Activated CD4-positive, alpha-beta T cell treated with anti-CD3 and anti-CD28 coated beads, Interleukin-2, amount 10 ng/mL, durations not matched to agents 24 days and 14 days (primary cell): ENCODE measurements at places on chromosomes 1 and 21. TPM values are rescaled to one million over a fixed set of nuclear protein-coding genes. Genes with fewer than 3 reads are reported as not detected.

GRCh38 chr21:44083631-44084291, 23.4 kb upstream of the PWP2 start:
- peak; percentile 90 for DNase-seq
- peak overlapping the region; percentile 97 for H3K27ac ChIP-seq
- peak overlapping the region; percentile 76 for H3K4me3 ChIP-seq
- no peaks in the 10 kb centered on the region for H3K27me3 ChIP-seq
- H3K4me1 ChIP-seq = peaks cover 80% of the 10 kb centered on the region

DNA sequence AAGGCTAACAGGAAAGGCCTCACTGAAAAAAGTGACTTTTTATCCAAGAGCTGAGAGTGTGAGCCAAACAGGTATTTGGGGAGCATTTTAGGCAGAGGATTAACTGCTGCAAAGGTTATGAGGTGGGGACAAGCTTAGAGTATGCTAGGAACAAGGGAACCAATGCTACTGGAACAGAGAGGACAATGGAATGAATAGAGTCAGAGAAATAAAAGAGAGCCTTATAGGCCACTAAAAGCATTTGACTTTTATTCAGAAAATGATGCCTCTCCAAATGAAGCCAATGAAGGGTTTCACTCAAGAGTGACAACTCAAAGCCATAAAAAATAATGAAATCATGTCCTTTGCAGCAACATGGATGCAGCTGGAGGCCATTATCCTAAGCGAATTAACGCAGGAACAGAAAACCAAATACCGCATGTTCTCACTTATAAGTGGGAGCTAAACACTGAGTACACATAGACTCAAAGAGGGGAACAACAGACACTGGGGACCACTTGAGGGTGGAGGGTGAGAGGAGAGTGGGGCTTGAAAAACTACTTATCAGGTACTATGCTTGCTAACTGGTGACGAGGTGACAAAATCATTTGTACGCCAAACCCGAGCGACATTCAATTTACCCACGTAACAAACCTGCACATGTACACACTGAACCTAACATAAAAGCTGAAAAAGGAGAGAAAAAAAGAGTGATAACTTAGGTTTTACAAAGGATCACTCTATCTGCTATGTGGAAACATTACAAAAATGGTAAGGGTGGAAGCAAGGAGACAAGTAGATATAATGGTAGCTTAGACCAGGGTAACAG, 11.1 kb downstream of the PTP4A2 start:
- H3K4me1 ChIP-seq = peaks cover 66% of the 10 kb centered on the region
- peaks cover 25% of the 10 kb centered on the region for H3K36me3 ChIP-seq
- no peak for DNase-seq
- peak overlapping the region; percentile 81 for H3K27ac ChIP-seq
- peak overlapping the region; percentile 74 for H3K4me3 ChIP-seq
- no peaks in the 10 kb centered on the region for H3K27me3 ChIP-seq

DNA sequence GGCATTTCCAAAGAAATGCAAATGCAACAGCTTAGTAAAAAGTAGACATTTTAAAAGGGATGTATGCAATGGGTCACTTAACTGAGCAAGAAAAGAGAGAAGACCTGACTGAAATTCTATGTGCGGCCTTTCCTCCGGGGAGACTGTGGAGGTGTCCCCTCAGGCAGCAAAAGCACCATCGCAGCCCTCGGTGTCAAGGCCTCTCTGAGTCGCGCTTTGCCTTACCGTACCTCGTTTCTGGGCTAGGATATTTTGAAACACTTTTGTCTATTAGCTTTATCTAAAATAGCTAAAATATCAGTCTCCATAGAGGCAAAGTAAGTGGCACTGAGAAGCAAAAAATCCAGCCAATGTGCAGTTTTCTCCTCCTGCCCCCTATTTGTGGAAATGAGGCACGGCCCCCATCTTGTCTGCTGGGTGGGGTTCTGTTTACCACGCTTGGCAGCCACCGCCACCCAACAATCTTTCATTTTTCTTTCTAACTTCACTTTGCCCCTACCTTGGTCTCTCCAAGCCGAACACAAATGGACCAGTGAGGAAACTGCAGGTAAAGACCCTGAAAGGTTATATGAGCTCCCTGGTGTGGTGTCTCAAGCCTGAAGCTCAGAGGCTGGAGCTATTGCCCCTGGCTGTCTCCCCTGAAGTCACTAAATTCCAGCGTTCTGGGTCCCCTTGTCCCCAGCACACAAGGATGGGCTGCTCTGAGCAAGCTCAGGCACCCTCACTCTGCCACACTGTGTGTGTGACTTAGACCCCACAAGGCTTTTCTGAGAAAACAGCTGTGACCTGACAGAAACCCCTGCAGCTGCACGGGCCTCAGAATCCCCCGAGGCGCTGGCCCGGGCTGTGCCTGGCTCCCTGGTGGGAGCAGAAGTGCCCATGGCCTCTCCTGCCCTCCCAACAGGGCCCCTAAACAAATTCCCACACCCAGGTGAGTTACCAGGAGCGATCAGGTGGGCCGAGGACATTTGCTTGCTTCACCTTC, 1.6 kb downstream of the CD247 start:
- H3K4me1 ChIP-seq = peaks cover 49% of the 10 kb centered on the region
- peak overlapping the region; percentile 100 for H3K27ac ChIP-seq
- peaks cover 59% of the 10 kb centered on the region for H3K36me3 ChIP-seq
- DNase-seq = peak; percentile 79
- H3K27me3 ChIP-seq = peaks cover 3% of the 10 kb centered on the region
- H3K4me3 ChIP-seq = peak overlapping the region; percentile 99

- H3K4me1 ChIP-seq = no peaks in the 10 kb centered on the region
- peaks cover 16% of the 10 kb centered on the region for H3K27me3 ChIP-seq
- no peak overlapping the region for H3K4me3 ChIP-seq
- no peak for DNase-seq
- no peaks in the 10 kb centered on the region for H3K36me3 ChIP-seq
- H3K27ac ChIP-seq = no peak overlapping the region
These were observed 31.8 kb upstream of the ARF1 start for GRCh38 chr1:228050571-228051231.

DNA sequence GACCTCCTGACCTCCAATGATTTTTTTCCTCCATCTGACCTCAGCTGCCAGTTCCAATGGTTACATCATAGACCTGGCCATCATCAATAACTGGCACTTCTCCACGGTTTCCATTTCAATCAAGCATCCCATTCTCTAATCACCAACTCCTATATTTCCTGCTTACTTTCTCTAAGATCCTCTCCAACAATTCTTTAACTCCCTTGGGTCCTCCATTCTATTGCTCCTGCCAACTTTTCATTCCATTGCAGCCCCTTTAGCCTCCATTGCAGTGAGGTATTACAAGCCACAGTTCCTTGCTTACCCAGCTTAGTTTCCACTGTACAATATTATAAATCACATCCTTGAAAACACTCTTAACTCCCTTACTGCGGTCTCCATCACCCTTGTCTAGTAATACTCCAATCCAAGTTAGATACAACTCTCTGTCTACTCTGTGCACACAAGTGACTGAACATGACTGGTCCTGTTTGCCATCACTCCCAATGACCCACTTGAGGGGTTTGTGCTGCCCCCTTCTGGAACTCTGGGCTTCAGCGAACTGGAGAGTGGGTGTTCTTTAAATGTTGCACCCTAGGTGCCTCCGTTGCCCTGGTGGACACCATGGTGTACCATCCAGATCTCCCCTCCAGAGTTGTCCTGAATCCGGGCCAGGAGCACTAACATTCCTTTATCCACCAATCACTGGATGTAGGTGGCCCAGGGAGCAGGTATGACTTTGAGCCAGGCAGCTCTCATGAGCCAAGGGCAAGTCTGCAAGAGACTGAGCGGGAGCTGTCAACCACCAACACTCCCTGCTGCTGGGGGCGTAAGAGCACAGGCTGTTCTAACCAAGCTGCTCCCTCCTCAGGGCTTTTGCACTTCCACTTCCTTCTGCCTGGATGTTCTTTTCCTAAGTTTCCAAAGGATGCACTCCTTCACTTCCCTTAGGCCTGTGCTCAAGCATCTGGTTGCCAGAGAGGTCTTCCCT, 3.7 kb upstream of the FNDC7 start:
- no peak overlapping the region for H3K27ac ChIP-seq
- peak; percentile 87 for DNase-seq
- H3K4me1 ChIP-seq = peaks cover 19% of the 10 kb centered on the region
- H3K4me3 ChIP-seq = no peak overlapping the region
- peaks cover 16% of the 10 kb centered on the region for H3K27me3 ChIP-seq
- no peaks in the 10 kb centered on the region for H3K36me3 ChIP-seq

- no peak overlapping the region for H3K4me3 ChIP-seq
- H3K27ac ChIP-seq = no peak overlapping the region
- DNase-seq = no peak
- H3K27me3 ChIP-seq = peaks cover 2% of the 10 kb centered on the region
- no peaks in the 10 kb centered on the region for H3K4me1 ChIP-seq
These were observed 37.3 kb downstream of the F13B start for GRCh38 chr1:197029749-197030148.

Gene CYP4X1
- not detected in 2 replicates for total RNA-seq

Gene DIO1
- total RNA-seq = not detected in 2 replicates
